ENCODE measurements at places on chromosomes 16 and 17.

GRCh38 chr17:30573603-30574175 is 96.5 kb downstream of the GOSR1 start:
- DNase-seq: no peak

- DNase-seq: no peak
Measured at GRCh38 chr17:613725-614124, 100.9 kb downstream of the VPS53 start.

DNA sequence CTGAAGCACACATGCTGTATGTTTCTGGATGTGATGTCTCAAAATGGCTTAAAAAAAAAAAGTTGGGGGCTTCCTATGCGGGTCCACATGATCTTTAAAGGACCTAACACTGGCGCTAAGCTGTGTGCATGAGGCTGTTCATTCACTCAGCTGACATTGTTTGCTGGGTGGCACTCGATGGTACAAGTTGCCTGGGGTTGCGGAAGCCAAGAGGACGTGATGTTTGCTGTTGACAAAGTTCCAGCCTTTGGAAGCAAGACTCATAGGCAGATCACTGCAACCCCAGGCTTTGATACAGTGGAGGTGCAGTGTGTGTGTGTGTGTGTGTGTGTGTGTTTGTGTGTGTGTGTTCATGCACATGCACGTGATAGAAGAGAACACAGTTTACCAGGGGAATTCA is 29.5 kb upstream of the DNAI2 start:
- DNase-seq: no peak

GRCh38 chr16:9378876-9379275 is 287.4 kb downstream of the HAPSTR1 start:
- DNase-seq: no peak

DNA sequence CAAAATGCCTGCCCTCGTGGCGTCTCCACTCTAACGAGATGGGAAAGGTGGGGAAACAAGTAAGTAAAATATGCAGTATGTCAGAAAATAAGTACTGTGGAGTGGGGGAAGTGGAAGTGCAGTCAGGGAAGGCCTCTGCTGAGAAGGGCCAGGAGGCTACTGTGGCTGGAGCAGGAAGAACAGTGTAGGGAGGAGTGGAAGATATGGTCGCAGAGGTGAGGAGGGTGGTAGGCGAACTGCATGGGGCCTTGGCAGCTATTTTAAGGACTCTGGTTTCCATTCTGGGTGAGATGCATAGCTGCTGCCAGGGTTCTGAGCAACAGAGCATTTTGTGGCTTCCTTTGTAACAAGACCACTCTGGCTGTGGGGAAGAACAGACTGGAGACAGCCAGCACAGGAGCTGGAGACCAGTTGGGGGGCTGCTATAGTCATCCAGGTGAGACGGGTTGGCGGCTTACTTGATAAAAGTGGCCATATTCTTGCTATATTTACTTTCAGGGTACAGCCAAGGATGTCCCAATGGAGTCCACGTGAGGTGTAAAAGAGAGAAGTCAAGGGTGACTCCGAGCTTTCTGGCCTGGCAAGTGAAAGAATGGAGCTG is 42.6 kb downstream of the CYTH1 start:
- DNase-seq: no peak

DNA sequence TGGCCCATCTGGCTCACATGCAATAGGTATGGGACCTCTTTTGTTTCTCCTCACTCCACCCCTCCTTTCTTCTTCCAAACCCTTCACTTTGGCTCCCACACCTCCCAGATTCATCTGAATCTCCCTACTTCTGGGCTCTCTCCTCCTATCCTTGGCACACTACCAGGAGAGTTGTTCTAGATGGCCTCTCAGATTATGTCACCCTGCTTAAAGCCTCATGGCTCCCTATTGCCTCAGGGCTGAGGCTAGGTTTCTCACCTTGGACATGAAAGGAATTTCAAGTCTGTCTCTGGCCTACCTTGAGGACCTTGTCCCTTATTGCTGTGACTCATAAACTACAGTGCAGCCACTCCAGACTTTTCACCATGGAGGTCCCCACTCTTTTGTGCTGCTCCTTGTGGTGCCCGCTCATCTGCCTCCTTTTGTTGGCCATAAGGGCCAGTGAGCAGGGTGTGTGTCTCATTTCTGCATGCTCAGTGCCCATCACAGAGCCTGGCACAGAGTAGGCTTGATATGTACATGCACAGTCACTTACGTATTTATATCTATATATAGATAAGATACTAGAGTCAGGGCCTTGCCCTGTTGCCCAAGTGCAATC is 1.0 kb upstream of the MFAP4 start:
- no peak for DNase-seq

DNA sequence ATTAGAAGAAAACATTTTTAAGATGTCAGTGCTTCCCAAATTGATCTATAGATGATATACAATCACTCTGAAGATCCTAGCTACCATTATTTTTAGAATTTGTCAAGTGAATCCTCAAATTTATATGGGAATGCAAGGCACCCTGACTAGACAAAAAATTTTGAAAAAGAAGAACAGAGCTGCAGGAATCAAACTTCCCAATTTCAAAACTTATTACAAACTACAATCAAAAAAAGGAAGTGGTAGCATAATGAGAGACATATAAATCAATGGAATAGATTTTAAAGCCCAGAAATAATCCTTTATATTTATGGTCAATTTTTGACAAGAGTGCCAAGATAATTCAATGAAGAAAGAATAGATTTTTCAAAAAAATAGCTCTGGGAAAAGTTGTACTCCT is 198.3 kb upstream of the KCNJ16 start:
- DNase-seq: no peak

- DNase-seq: no peak
Measured at GRCh38 chr16:77944631-77945030, 77.7 kb upstream of the CLEC3A start.

DNA sequence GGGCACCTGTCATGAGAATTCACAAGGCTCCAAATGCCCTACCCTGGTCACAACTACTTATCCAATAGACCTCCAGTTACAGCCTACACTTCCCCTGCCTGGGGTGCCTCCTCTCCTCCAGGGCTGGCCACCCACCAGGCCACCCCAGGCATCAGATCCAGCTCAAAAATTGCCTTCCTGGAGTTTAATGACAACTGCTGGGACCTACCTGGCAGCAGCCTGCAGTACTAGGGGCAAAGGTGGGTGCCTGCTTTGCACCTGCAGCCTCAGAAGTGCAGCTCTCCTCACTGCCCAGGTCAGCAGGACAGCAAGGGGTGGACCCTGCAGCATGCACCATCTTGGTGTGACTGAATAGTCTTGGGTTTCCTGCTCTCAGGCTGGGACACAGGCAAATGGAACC is 3.6 kb downstream of the GP1BA start:
- no peak for DNase-seq

GRCh38 chr17:81210466-81210865 is 12.3 kb downstream of the CEP131 start:
- DNase-seq: no peak

- no peak for DNase-seq
Measured at GRCh38 chr16:3548859-3549258, 28.3 kb downstream of the NLRC3 start.

DNA sequence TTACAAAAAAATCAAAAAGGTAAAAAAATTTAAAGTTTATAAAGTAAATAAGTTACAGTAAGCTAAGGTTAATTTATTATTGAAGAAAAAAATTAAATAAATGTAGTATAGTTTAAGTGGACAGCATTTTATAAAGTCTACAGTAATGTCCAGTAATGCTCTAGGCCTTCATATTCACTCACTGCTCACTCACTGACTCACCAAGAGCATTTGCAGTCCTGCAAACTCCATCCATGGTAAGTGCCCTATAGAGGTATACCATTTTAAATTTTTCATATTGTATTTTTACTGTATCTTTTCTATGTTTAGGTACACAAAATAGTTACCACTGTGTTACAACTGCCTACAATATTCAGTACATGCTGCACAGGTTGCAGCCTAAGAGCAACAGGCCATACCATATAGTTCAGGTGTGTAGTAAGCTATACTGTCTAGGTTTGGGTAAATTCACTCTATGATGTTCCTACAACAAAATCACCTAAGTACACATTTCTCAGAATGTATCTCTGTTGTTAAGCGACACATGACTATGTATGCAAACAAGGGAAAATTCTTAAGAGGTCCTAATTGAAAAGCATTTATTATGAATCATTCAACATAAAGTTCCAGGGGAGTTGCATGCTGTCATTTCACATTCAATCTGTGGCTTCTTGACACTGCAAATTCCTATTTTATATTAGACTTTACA is 92.3 kb downstream of the SPAG9 start:
- no peak for DNase-seq

GRCh38 chr16:88965826-88966480 is 11.1 kb downstream of the CBFA2T3 start:
- no peak for DNase-seq

DNA sequence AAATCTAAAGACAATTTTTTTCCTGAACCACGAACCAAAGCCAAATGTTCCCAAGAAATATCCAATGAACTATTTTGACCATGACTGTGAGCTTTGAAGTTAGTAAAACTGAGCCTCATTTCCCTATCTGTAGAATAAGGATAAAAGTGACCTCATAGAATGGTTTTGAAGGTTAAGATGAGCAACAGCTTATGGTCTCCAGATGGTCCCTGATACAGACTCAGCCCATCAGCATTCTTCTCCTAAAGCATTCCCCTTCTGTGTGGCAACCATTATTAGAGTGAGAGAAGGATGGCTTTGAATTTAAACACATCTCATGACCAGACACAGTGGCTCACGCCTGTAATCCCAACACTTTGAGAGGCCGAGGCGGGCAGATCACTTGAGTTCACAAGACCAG is 70.1 kb downstream of the COPRS start:
- DNase-seq: no peak

GRCh38 chr17:37130984-37131446 is 182.3 kb downstream of the AATF start:
- DNase-seq: no peak

- DNase-seq: no peak
Measured at GRCh38 chr16:84182680-84183571, 3.9 kb downstream of the TAF1C start.

GRCh38 chr17:52653014-52653413 is 494.5 kb upstream of the CA10 start:
- DNase-seq: no peak

- no peak for DNase-seq
Measured at GRCh38 chr17:81640011-81640410, 3.0 kb downstream of the TSPAN10 start.

- no peak for DNase-seq
Measured at GRCh38 chr16:47887496-47887895, 268.3 kb downstream of the ABCC12 start.

DNA sequence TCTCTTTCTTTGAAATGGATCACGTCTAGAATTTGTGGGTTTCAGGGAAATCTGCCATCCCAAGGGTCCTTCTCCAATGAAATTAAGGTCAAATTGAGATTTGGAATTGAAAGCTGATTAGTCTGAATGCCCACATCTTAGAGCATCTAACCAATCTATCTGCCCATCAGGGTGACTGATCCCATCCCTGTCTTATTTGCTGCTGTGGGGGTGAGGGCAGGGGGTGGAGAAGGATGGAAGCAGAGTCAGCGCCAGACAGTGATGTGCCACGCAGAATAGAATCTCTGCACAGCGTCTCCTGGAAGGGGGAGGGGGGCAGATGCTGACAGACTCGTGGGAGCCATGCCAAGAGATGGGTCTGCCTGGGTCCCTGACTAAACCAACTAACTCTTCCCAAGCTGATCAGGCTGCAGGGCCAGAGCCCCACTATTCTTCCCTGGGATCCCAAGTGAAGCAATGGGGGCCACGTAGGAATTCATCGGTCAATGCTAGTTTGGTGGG is 32.1 kb downstream of the CDK5RAP3 start:
- DNase-seq: no peak

- no peak for DNase-seq
Measured at GRCh38 chr16:48959204-48959603, 322.4 kb downstream of the CBLN1 start.

Data from left renal cortex interstitium (tissue), 4 donors.